ENCODE measurements at places on chromosomes 7 and 10.

- no peak for DNase-seq
These were observed 9.1 kb downstream of the CCNY start for GRCh38 chr10:35345383-35345742.

DNA sequence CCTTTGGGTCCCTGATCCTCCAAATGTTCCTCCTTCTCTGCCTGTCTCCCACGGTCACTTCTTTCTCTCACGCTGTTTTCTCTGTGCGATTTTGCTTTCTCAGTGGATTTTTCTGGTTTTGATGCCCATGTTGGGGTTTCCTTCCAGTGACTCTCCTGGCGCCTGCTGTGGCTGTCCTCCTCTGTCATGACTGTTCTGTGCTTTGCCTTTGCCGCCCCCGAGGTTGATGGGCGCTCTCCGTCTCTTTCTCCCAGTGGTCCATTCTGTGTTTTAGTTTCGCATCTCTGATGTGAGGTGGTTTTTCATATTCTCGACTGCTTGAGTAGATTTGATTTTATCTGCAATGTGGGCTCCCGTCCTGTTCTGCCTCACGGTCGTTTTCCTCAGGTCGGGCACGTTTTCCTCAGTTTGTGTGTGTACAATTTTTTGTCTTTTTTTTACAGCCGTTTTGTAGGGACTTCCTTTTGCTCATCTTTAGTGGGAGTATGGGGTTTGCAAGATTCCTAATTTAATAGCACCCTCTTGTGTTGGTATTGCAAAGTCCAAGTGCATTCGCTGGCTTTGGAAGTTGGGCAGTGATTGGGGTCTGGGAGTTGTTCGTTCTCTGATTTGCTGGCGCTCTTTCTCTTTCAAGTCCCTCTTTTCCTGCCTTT lies 100.0 kb downstream of the INPP5A start:
- peak; percentile 15 for DNase-seq

- DNase-seq = no peak
These were observed 3.9 kb downstream of the COG5 start for GRCh38 chr7:107559864-107560263.

GRCh38 chr7:16794986-16795385 lies 9.8 kb downstream of the AGR2 start:
- DNase-seq = peak; percentile 81

- no peak for DNase-seq
These were observed 183.2 kb downstream of the PRPF18 start for GRCh38 chr10:13769946-13770345.

DNA sequence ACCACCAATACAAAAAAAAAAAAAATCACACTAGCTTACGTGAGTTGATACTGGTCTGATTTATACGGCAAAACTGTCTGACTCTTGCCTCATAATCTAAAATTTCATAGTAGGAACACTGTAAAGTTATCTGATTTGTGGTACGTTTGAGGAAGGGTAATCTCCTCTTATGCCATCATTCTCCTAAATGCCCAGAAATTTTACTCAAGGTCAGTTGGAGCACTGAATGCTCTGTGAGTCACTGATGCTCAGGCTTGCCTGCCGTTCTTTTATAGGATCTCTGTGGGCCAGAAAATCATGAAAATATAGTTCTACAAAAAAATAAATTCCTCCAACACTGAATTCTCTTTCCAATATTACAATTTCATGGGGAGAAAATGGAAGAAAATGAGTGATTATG lies 135.7 kb downstream of the PDE1C start:
- DNase-seq = no peak

GRCh38 chr10:70404787-70405036 lies 767 bp downstream of the EIF4EBP2 start:
- DNase-seq = no peak

DNA sequence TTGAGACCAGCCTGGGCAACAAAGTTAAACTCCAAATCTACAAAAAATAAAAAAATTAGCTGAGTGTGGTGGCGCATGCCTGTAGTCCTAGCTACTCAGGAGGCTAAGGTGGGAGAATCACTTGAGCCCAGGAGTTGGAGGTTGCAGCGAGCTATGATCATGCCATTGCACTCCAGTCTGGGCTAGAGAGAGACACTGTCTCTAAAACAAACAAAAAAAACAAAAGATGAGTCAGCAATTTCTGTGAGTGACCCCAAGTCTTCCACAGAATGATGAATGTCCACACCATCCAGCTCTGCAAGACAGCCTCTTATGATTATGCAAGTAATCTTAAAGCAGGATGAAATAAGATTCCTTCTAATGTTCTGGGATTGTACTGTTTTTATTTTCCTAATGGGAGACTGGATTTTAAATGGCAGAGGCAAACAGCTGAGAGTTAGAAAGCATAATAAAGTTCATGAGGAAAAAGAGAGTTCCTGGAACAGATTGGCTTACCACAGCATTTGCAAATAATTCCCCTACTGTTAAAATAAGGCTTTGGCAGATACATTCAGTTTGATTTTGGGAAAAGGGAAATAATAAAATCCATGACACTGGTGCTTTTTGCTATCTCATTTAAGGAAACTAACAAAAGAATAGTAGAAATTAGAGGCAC lies 18.9 kb upstream of the PRKAR2B start:
- no peak for DNase-seq

GRCh38 chr10:62861507-62861906 lies 45.3 kb upstream of the EGR2 start:
- DNase-seq = no peak

- DNase-seq = no peak
These were observed 28.2 kb downstream of the PTPRE start for GRCh38 chr10:127935071-127935561.

- no peak for DNase-seq
These were observed 58.1 kb downstream of the NRP1 start for GRCh38 chr10:33276282-33276923.

- DNase-seq = no peak
These were observed 33.4 kb upstream of the GDF10 start for GRCh38 chr10:47266602-47267001.

DNA sequence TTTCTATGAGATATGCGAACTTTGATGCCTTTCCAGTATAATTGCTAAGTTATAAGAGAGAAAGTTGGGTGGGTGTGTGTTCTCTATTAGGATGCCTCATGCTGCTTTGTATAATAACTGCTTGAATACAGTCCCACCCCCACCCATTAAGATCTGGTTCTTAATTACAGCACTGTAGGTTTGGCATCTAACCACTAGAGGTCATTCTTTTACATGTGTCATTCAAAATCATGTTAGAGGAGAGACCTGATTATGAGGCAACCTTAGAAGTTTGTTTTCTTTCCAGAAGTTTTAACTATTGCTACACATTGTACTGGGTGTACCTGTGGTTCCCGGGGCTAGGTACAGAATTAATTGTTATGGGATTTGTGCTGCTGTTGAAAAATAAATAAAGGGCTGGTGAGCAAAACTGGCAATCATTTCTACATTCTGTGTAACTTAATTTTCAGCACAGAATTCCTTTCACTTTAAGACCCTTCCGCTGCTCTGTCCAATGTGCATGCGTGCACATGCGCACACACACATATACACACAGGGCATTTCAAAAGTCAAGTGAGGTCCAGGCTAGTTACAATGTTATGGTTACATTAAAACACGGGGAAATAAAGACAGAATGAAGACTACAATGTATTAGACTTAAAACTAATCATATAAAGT lies 1156.3 kb downstream of the SORCS3 start:
- DNase-seq = no peak

DNA sequence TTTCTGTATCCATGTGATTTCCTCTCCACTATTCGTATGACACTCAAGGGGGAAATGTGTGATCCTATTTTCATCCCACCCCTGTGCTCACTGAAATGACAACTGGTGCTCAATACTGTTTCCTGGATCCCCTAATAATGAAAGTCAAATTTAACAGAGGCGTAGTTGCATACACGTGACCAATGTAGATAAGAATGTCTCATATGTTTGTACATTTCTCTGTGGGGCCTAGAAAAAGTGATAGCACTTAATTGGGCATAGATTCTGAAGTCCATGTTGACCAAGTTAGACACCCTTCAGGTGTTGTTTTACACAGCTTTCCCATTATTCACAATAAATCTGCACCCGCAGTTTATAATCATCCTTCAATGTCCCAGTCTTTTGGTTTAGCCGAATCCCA lies 59.1 kb downstream of the JAZF1 start:
- DNase-seq = no peak

DNA sequence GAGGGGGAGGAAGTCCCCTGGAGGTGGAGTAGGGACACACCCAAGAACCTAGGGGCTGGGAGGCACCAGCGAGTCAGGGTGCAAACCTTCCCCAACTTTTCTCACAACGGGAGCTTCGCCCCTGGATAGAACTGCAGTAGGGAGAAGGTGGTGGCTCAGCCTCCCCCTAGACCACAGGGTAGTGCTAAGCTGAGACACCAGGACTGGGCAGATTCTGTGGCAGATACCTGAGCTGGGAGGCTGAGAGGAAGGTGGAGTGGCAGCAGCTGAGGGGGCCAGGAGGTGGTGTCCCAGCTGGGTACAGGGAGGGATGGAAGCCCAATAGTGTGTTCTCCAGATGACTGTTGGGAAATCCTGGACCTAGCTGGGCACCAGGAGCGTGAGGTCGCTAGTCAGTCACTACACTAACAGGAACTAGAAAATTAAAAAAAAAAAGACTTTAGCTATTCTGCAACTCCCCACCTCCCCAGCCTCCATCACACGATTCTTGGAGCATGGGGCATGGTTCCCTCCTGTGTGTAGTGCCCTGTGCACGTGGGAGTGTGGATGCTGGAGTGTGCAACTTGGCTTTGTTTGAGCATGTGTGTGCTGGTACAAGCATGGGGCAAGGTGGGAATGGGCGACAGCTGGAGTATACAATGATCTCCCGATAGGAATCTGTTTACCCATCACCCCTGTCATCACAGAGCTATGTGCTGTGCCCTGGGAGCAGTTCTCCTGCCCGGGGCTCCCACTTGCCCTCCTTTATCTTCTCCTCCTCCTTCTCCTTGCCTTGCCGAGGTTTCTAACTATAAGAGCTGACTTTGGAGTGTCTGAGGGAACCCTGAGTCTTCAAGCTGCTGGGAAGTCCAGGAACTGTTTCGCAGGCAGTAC lies 8.8 kb upstream of the TRPV6 start:
- no peak for DNase-seq

DNA sequence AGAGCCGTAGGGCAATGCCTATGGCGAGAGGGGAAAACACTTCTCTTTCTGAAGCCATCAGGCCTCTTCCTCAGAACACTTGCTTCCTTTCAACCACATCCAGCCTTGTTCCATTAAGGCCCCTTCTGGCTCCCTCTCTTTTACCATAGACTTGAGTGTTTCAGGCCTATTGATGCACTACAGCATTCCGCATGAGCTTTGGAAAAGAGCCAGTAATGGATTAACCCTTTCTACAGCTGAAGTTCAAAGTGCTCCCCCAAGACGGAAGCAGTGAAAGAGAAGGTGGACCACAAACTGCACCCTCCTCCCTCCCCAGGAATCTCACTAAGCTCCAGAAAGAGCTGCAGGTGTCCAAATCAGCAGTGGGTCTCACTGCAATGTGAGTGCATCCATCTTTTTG lies 102.7 kb upstream of the C7orf33 start:
- DNase-seq = no peak

DNA sequence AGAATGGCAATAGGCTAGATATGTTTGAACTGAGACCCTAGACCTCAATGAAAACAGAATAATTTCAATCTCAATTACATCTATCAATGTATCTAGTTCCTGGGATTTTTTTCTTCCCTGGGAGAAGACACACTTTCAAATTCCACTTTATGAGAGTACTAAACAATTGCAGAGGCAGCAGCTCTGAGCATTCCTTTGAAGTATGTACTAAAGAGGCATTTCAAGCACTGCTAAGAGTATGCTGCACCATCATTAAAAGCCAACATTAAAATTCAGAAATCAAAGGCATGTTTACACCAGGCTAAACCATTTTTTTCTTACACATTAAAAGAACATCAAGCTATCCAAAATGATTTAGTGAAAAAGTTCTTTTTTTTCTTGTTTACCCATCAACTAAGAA lies 297.9 kb upstream of the CACNA2D1 start:
- no peak for DNase-seq

DNA sequence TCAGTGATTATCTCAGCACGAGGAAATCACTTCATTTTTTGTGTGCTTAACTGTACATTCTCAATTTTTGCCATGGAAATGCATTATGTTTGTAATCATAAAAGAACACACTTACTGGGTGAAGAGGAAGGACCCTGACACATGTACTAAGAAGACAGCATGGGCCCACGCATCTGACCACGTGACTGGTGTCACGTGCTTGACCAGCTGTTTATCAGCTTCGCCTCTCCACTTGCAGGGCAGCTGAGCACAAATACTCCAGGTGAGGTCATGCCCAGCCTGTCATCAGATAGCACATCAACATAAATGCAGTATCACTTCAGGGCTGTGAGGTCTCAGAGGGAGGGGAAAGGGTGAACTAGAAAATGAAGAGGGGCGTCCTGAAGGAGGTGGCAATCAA lies 179.8 kb downstream of the EBF3 start:
- no peak for DNase-seq

DNA sequence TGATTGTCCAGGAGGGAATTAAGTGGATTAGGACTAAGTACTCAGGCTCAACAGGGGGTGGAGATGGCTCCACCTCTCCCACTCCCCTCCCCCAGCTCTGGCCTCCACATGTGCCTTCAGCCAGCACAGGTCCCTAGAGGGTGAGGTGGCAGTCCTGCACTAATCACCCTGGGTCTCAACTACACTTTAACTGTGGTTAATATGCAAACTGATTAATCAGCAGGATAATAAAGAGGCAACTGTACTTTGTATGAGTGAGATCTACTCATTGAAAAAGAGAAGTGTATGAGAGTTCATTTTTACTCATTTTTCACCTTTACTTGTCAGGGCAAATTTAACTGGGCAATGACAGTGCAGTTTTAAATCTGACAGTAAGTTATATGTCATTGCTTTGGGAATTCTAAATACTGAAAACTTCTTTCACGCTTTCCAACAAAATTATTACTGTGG lies 223.8 kb upstream of the CCDC6 start:
- no peak for DNase-seq

- DNase-seq = no peak
These were observed 138.7 kb downstream of the C10orf105 start for GRCh38 chr10:71580926-71581325.

DNA sequence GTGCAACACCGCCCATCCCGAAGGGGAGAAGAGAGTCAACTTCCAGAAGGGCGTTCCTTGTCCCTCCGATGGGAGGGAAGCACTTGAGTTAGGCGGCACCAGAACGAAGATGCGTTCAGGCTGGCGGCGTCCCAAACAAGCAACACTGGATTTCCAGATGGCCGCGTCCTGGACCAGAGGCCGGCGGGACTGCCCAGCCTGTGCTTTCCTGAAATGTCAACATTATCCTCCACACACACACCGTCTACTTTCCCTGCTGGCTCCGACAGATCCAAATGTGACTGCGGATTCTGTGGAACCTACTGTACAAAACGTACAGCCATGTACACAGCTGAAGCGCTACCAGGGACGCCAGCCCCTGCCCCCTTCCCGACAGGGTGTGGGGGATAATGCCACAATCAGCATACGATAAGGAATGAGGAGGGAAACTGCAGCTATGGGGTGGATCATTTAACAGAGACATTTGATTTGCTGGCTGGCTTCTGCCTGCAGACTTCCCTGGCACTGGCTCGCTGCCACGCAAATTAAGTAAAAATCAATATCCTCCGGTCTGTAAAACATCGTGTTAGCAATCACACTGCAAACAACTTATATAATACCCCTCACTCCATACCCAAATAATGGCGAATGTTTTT lies 82.1 kb downstream of the ZRANB1 start:
- DNase-seq = no peak

All from NCI-H1694 (cell line).